ENCODE measurements at places on chromosomes 13 and 19.

DNA sequence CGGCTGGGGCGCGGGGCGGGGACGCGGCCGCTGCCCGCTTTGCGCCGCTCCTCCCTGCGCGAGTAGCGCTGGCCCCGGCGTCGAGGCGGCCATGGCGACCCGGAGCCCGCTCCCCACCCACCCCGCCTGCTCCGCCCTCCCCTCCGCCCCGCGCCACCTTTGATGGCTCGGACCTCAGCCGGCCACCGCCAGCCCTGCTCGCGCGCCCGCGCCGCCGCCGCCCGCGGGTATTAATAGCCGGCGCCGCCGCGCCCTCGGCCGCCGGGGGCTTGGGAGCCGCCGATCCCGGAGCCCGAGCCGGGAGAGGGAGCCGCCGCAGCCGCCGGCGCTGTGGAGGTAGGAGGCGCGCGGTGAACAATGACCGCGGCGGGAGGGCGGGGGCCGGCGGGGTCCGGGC, 261 bp downstream of the FARP1 start:
- no peak for DNase-seq

GRCh38 chr13:99000137-99000536, 22.3 kb upstream of the DOCK9 start:
- DNase-seq: no peak

GRCh38 chr13:75365724-75366173, 116.2 kb downstream of the TBC1D4 start:
- DNase-seq: no peak

DNA sequence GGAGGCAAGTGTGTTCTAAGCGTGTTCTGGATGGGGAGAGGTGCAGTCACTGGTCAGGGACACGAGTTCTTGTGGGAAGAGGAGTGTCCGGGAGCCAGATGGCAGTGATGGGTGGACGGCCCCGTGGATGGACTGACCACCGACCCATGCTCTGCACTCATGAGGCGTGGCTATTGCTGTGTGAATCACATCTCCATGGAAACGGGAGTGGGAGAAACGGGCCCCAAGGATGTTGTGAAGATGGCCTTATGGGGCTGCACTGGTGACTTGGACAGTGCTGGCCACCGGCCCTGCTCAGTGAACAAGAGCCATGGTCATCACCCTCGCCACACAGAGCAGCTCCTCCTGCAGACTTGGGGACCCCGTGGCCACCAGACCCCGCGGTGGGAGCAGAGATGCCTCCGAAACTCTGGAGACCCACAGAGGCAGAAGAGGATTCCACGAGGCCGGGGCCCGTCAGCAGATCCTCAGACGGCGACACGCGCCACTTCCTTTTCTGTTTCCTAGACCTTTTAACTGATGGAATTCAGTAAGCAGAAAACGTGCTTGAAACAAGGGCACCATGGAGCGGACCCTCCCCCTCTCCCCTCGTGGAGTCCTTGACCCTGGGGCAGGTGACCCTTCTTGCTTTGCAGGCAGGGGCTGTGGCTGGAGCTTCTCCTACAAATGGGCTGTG, 47.5 kb downstream of the GAS6 start:
- DNase-seq: no peak

DNA sequence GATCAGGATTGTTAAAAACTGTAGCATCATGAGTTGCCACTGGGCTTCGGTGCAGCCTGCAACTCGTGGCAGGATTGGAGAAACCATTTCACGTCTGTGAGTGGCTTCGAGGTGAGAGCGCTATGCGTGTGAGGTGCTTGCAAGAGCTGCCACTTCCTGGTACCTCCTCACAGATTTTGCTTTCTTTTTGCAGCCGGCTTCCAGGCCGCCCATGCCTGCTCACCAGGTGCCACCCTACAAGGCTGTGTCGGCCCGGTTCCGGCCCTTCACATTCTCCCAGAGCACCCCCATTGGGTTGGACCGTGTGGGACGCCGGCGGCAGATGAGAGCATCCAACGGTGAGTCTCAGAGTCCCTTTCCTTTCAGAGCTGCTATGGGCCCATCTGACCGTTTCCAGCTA, 57.9 kb upstream of the C1QTNF9 start:
- DNase-seq: no peak

DNA sequence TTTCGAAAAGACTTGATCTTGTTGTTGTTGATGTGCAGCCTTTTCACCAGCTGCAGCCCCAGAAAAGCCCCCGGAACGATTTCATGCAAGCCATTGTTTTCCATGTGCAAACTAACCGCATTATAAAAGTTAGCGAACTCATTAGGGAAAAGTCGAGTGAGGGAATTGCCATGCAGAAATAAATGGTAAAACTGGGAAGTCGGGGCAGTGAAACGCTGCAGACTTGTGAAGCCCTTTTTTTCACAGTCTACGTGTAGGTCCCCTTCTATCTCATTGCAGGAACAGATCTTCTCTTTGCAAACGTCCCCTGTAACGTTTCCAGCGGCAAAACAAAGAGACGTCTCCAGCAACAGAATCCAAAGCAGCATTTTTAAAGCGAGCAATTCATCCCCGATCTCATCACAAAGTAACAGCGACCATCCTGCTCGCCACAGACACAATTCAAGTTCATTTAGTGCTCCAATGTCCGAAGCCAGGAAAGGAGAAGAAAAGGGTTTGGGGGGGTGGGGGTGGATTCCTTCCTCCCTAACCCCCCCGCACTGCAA, 1.1 kb downstream of the SLITRK1 start:
- no peak for DNase-seq

- DNase-seq: peak; percentile 84
Observed at GRCh38 chr13:36530050-36530789, 97.9 kb downstream of the CCNA1 start.

GRCh38 chr19:46984077-46985010, 35.3 kb upstream of the NPAS1 start:
- DNase-seq: no peak

GRCh38 chr13:23608701-23609413, 38.6 kb downstream of the TNFRSF19 start:
- DNase-seq: no peak

DNA sequence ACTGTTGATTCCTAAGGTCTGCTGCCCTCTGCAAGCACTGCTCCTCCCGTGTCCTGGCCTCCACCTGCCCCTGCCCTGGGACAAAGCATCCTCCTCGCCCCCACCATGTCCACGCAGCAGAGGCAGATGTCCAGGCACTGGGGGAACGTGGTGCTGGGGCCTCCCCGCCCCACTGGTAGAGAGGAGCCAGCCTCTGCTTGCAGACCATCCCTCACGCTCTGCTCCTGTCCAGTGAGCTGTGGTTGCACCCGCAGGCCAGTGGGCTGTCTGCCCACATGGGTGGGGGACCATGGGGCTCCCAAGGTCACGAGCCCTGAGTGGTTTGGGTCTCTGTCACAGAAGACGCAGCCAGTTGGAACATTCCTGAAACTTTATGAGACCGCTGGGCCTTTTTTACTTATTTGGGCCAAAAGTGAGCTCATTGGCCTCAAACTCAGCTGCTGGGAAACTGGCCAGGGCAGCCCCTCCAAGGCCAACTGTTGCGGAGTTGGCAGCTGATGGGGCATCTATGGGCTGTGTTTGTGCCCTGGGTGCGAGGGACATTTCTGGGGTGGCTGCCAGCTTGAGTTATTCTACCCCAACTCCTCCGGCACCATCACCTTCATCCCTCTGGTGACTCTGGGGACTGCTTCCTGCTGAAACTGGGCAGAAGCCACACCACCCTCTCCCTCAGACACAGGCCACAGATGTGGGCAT, 64.8 kb upstream of the F7 start:
- DNase-seq: no peak

DNA sequence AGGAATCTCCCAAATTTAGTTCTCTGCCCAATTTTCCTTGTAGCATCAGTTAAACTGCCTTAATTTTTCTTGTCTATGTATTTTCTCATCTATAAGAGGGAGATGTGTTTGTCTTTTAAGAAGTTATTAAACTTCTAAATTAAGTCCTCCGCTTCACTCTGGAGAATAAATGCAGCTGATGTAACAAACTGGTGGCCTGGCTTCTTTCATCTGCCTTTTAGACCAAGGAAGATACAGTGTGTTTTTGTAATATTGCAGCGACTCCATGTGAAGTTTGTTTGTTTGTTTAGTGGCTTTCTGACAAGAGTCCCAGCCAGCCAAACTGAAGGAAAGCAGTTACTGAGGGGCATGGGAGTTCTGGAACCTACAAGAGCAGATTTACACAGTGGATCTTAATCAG, 56.4 kb downstream of the KLF12 start:
- no peak for DNase-seq

GRCh38 chr13:105410602-105411001, 1124.9 kb downstream of the EFNB2 start:
- no peak for DNase-seq

- no peak for DNase-seq
Observed at GRCh38 chr19:1880611-1881392, 4.5 kb downstream of the ABHD17A start.

DNA sequence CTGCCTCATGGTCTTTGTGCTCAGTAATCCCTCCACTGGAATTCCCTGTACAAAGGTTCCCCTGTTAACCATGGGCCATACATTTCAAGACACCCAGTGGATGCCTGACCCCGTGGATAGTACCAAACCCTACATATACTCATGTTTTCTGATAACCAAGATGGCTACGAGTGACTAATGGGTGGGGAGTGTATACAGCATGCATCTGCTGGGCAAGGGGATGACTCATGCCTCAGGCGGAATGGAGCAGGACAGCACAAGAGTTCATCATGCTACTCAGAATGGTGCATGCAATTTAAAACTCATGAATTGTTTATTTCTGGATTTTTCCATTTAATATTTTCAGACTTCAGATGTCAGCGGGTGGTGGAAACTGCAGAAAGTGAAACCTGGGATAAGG, 13.3 kb upstream of the FGF9 start:
- no peak for DNase-seq

DNA sequence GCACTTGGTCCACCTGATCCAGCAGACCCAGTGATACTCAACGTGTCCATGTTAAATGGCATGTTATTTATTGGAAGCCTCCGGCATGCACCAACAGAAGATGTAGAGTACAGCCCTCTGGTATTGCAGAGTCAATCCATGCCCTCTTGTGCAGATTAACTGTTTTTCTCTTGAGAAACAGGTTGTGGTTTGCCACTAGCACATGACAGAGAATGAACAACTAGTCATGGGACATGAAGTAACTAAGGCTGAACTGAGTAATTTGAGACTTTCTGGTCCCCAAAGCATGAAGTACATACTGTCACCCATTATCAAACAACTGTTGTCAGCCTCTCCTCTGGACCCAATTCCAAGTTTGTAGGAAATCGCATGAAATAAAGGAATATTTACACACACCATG, 3.2 kb downstream of the ZNF562 start:
- no peak for DNase-seq

GRCh38 chr13:112651750-112652511, 37.9 kb upstream of the ATP11A start:
- no peak for DNase-seq

- peak; percentile 16 for DNase-seq
Observed at GRCh38 chr19:32651729-32652140, 23.2 kb downstream of the ANKRD27 start.

- DNase-seq: no peak
Observed at GRCh38 chr13:33554919-33555791, 262.8 kb upstream of the RFC3 start.

- DNase-seq: peak; percentile 43
Observed at GRCh38 chr19:34145741-34146202, 26.5 kb upstream of the LSM14A start.

GRCh38 chr19:1009041-1009980, 9.1 kb downstream of the GRIN3B start:
- DNase-seq: no peak

- no peak for DNase-seq
Observed at GRCh38 chr13:99686157-99686572, 184.9 kb downstream of the TM9SF2 start.

DNA sequence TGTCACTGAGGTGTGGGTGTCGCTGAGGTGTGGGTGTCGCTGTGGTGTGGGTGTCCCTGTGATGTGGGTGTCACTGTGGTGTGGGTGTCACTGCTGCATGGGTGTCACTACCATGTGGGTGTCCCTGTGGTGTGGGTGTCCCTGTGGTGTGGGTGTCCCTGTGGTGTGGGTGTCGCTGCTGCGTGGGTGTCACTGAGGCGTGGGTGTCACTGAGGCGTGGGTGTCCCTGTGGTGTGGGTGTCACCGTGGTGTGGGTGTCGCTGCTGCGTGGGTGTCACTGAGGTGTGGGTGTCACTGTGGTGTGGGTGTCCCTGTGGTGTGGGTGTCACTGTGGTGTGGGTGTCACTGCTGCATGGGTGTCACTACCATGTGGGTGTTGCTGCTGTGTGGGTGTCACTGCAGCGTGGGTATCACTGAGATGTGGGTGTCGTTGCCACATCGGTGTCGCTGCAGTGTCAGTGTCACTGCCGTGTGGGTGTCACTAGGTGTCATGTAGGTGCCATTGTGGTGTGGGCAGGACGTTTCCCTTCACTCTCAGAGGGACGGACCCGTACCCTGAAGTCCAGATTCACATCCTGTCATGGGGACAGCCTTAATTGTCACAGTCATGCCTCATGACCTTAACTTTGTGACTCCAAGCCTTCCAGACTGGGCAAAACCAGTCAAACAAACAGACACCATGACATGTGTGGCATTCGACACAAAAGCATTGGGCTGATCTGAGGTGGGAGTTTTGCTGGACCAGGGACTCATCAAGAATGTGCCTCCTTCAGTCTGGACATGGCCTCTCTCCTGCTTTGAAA, 12.7 kb upstream of the GAS6 start:
- no peak for DNase-seq

GRCh38 chr19:40589591-40590429, 11.4 kb upstream of the LTBP4 start:
- no peak for DNase-seq

DNA sequence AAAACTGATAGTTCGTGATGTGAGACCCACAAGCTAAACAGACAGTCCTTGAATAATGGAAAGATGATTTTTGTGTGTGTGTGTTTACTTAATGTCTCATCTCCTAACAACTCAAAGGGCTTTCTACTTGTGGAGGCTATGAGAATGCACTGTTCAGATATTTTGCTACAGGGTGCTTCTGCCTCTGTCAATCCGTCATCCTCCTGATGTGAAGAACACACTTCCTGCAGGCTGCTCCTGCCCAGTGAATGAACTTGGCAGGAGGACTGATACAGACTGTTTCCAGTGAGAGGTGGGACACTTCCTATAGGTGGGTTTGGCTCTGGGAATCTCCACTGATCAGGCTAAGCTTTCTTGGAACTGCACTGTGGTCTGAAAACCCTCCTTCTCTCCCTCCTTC, 168.4 kb upstream of the STARD13 start:
- DNase-seq: no peak

GRCh38 chr19:53909471-53910169, 542 bp downstream of the CACNG7 start:
- DNase-seq: no peak

DNA sequence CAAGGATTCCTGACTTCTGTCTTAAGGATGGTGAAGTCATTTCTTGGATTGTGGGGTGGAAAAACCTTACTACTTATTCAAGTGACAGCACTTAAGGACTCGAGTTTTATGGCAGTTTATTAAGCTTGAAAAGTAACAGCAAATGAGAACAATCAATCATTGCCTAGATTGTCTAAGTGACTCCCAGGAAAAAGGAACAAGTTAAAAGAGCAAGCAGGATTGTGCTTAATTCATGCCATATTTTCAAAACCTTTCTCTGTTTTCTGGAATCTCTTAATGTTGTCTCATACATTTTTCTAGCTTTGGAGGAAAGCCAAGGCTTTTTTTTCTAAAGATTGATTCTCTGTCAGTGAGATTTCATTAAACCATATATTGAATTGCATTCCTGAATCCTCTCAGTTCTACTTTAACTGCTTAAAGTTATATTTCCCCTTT, 236.2 kb upstream of the HTR2A start:
- no peak for DNase-seq
